T-cell (primary cell): ENCODE measurements at places on chromosomes 3 and 15.

- H3K36me3 ChIP-seq, result no peaks in the 10 kb centered on the region
- H3K4me1 ChIP-seq, result no peaks in the 10 kb centered on the region
- DNase-seq, result no peak
- H3K27me3 ChIP-seq, result no peaks in the 10 kb centered on the region
- no peak overlapping the region for H3K27ac ChIP-seq
- no peak overlapping the region for H3K4me3 ChIP-seq
These were observed 8.6 kb upstream of the TRH start for GRCh38 chr3:129965937-129966336.

DNA sequence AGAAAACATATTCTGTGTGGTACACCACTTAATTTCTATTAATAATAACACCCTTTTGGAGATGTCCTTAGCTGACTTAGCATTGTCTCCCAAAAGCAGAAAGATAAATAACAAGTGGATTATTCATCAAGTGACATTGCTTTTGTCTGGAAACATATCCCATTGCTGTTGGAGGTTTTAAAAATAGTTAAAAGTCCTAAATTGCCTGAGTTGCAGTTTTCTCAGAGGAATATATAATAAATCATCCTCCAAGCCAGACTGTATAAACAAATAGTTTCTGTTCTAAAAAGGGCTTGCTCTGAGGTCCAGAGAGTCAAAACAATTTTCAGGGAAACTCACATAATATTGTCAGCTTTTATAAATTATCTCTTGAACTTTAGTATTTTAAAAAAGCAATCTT is 60.4 kb upstream of the CD96 start:
- no peaks in the 10 kb centered on the region for H3K27me3 ChIP-seq
- H3K4me1 ChIP-seq, result no peaks in the 10 kb centered on the region
- no peaks in the 10 kb centered on the region for H3K36me3 ChIP-seq
- no peak overlapping the region for H3K27ac ChIP-seq
- H3K4me3 ChIP-seq, result no peak overlapping the region

GRCh38 chr15:73517566-73517965 is 74.6 kb downstream of the REC114 start:
- H3K4me3 ChIP-seq, result no peak overlapping the region
- H3K4me1 ChIP-seq, result no peaks in the 10 kb centered on the region
- no peak overlapping the region for H3K27ac ChIP-seq
- no peak for DNase-seq
- no peaks in the 10 kb centered on the region for H3K27me3 ChIP-seq

- H3K36me3 ChIP-seq, result no peaks in the 10 kb centered on the region
- no peaks in the 10 kb centered on the region for H3K27me3 ChIP-seq
- H3K27ac ChIP-seq, result no peak overlapping the region
- no peak overlapping the region for H3K4me3 ChIP-seq
These were observed 5.2 kb downstream of the GLCE start for GRCh38 chr15:69165637-69166025.

- no peak for DNase-seq
- H3K4me1 ChIP-seq, result no peaks in the 10 kb centered on the region
- no peak overlapping the region for H3K4me3 ChIP-seq
- no peak overlapping the region for H3K27ac ChIP-seq
- peaks cover 30% of the 10 kb centered on the region for H3K27me3 ChIP-seq
These were observed 59.8 kb upstream of the INSYN1 start for GRCh38 chr15:73812806-73813465.

- no peaks in the 10 kb centered on the region for H3K36me3 ChIP-seq
- H3K4me3 ChIP-seq, result no peak overlapping the region
- no peaks in the 10 kb centered on the region for H3K4me1 ChIP-seq
- no peak for DNase-seq
- H3K27ac ChIP-seq, result no peak overlapping the region
These were observed 579.8 kb downstream of the EDEM1 start for GRCh38 chr3:5767304-5767703.

GRCh38 chr3:40739971-40740370 is 215.2 kb downstream of the ZNF621 start:
- H3K36me3 ChIP-seq, result no peaks in the 10 kb centered on the region
- no peak overlapping the region for H3K4me3 ChIP-seq
- no peaks in the 10 kb centered on the region for H3K27me3 ChIP-seq
- DNase-seq, result no peak
- H3K4me1 ChIP-seq, result no peaks in the 10 kb centered on the region
- H3K27ac ChIP-seq, result no peak overlapping the region

DNA sequence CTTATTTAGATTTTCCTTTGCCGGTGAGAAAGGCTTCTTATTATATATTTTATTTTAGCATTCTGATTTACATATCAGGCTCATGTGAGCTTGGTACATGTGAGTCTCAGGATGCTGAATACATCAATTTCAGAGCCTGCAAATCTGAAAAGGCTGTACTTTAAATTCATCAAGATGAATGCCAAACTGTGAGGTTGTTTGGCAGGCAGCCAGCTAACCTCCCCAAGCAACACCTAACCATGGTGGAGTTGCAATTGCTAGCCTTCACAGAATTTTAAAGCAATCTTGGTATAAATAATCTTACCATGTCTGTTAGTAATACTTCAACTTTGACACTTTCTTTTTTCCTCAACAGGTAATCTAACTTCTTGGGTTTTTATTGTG is 252.5 kb downstream of the CDIN1 start:
- no peaks in the 10 kb centered on the region for H3K4me1 ChIP-seq
- no peak overlapping the region for H3K4me3 ChIP-seq
- no peaks in the 10 kb centered on the region for H3K36me3 ChIP-seq
- no peak overlapping the region for H3K27ac ChIP-seq
- no peak for DNase-seq

DNA sequence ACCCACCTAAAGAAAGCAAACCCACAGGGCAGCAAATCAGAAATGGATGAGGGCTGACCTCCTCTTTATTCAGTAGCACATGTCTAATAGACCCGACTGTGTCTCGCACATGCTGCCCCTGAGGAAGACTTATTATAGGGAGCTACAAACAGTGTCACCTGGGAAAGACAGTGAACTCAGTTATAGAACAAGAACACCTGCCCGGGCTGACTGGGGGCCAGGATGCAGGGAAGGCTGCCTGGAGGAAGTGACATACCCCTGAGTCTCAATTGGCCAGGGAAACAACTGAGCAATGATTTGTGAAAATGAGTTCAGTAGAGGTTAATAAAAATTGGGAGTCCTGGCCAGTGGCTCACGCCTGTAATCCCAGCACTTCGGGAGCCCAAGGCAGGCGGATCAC is 78.7 kb upstream of the CGNL1 start:
- no peak overlapping the region for H3K4me3 ChIP-seq
- no peak overlapping the region for H3K27ac ChIP-seq
- H3K27me3 ChIP-seq, result no peaks in the 10 kb centered on the region

- H3K27me3 ChIP-seq, result no peaks in the 10 kb centered on the region
- H3K4me1 ChIP-seq, result no peaks in the 10 kb centered on the region
- H3K36me3 ChIP-seq, result no peaks in the 10 kb centered on the region
- no peak overlapping the region for H3K27ac ChIP-seq
- no peak for DNase-seq
These were observed 16.3 kb upstream of the SMAD6 start for GRCh38 chr15:66685638-66686150.

- H3K4me3 ChIP-seq, result no peak overlapping the region
- H3K36me3 ChIP-seq, result no peaks in the 10 kb centered on the region
- H3K4me1 ChIP-seq, result no peaks in the 10 kb centered on the region
- H3K27ac ChIP-seq, result no peak overlapping the region
- no peak for DNase-seq
These were observed 427.5 kb downstream of the VGLL3 start for GRCh38 chr3:86563400-86563970.

DNA sequence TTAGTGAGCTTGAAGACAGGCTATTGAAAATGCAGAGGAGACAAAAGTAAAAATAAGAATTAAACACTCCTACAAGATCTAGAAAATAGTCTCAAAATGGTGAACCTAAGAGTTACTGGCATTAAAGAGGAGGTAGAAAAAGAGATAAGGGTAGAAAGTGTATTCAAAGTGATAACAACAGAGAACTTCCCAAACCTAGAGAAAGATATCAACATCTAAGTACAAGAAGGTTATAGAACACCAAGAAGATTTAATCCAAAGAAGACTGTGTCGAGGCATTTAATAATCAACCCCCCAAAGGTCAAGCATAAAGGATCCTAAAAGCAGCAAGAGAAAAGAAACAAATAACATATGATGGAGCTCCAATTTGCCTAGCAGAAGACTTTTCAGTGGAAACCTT is 23.3 kb downstream of the PDCD10 start:
- DNase-seq, result no peak
- H3K4me3 ChIP-seq, result no peak overlapping the region
- no peaks in the 10 kb centered on the region for H3K4me1 ChIP-seq
- peaks cover 45% of the 10 kb centered on the region for H3K36me3 ChIP-seq
- no peak overlapping the region for H3K27ac ChIP-seq
